ENCODE measurements at places on chromosomes 2 and 18. TPM values are rescaled to one million over a fixed set of nuclear protein-coding genes. Genes with fewer than 3 reads are reported as not detected.

Gene ST3GAL5
- total RNA-seq: 21.4 TPM

Gene GPR45
- not detected for total RNA-seq

Gene RIT2
- total RNA-seq: not detected

Gene SPC25
- total RNA-seq: 18.7 TPM

Gene SLC4A5
- total RNA-seq: 0.11 TPM

Gene TUBA4B
- total RNA-seq: not detected

Gene KCNK3
- total RNA-seq: 0.81 TPM

Gene IL1RN
- 0.38 TPM for total RNA-seq

Gene CXCR1
- not detected for total RNA-seq

Gene RBFA
- 29.1 TPM for total RNA-seq

Gene TSPYL6
- not detected for total RNA-seq

Gene LCT
- 0.03 TPM for total RNA-seq

Gene REG3G
- total RNA-seq: not detected

Gene PAPOLG
- total RNA-seq: 9.1 TPM

Gene PLCD4
- total RNA-seq: 0.29 TPM

Gene OR6B2
- not detected for total RNA-seq
